Central memory CD4-positive, alpha-beta T cell (primary cell): ENCODE measurements at places on chromosomes 7 and 10.

DNA sequence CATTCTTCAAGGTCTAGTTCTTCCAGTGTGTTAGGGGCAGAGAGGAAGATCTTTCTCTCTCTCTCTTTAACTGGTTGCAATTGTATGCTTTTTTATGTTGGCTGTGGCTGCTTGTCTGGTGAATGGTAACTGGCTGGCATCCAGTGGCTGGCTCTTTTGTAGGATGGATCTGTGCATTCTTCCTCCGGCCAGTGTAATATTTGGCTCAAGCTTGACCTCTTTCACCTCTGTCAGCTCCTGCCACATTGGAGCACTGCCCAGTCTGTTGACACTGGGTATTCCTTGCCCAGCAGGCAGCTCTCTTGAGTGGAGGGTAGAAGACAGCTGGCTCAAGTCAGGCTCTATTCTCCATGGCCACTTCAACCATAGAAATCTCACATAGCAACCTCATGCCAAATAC is 528.3 kb downstream of the PHTF2 start:
- no peak for DNase-seq

DNA sequence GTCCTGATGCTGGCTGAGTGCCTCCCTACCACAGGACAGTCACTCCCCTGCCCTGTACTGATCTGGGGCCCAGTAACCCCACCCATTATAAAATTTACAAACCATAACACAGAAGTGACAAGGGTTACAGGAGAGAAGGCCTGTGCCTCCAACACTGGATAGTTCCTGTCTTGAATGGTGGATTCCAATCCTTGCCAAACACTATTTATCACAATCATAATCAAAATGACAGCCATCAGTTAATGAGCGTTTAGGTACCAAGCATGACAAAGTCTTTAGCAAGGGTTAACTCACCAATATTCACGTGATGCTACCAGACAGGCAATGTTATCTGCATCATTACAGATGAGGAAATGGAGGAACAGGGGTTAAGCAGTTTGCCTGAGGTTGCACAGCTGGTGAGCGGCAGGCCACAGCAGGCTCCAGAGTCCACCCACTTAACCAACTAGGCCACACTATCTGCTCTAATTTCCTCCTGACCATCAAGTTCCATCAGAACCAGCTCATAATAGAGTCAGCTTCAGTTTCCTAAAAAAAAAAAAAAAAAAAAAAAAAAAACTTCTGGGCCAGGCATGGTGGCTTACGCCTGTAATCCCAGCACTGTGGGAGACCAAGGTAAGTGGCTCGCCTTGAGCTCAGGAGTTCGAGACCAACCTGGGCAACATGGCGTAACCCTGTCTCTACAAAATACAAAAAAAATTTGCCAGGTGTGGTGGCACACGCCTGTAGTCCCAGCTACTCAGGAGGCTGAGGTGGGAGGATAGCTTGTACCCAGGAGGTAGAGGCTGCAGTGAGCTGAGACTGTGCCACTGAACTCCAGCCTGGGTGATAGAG is 14.2 kb downstream of the PDLIM1 start:
- DNase-seq, result no peak

GRCh38 chr7:68014031-68014736 is 1017.6 kb downstream of the TYW1 start:
- DNase-seq, result no peak

GRCh38 chr7:134415700-134416099 is 43.2 kb downstream of the AKR1B1 start:
- no peak for DNase-seq

DNA sequence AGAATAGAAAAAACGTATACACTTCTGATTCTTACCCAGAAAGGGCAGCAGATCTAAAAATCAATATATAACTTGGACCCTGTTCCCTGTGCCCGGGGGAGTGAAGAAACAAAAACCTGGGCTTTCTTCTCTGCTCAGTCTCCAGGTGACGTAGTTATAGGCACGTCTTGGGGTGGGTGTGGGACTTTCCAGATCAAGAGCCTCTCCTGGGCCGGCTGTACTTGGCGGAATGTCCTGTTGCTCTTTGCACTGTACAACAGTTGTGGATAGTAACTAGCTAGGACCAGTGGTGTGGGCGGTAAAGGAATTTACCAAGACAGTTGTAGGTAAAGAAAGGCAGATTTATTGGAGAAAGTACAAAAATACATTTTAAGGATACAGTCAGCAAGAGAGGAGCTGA is 40.4 kb upstream of the STEAP4 start:
- no peak for DNase-seq
